ENCODE measurements at places on chromosomes 12 and 14.

DNA sequence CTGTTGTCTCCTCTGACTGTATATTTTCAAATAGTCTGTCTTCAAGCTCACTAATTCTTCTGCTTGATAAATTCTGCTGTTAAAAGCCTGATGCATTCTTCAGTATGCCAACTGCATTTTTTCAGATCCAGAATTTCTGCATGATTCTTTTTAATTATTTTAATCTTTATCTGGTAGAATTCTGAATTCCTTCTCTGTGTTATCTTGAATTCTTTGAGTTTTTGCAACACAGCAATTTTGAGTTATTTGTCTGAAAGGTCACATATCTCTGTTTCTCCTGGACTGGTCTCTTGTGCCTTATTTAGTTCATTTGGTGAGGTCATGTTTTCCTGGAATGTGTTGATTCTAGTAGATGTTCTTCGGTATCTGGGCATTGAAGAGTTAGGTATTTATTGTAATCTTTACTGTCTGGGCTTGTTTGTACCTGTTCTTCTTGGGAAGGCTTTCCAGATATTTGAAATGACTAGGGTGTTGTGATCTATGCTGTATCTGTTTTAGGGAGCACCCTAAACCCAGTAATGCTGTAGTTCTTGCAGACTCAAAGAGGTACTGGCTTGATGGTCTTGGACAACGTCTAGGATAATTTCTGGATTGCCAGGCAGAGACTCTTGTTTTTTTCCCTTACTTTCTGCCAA lies 193.8 kb upstream of the NPAS3 start:
- DNase-seq, result no peak

- no peak for DNase-seq
Measured at GRCh38 chr12:122732170-122732569, 1.5 kb upstream of the HCAR1 start.

DNA sequence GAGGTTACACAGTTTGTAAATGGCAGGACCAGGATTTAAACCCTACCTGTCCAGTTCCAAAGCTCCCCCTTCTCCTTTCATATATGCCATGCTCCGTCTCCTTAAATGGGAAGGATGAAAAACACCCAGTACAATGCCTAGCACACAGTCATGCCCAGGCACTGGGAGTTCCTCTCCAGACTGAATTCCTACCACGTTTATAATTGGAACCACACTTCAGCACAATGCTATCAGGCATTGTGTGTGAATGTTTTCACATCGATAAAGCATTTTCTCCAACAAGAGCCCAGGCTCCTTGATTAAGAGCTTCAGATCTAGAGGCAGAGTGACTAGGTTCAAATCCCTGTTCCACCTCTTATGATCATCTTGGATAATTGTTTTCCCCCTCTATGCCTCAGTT lies 2.7 kb upstream of the NUAK1 start:
- no peak for DNase-seq

- no peak for DNase-seq
Measured at GRCh38 chr12:67982164-67982563, 7.1 kb upstream of the IFNG-AS1 start.

DNA sequence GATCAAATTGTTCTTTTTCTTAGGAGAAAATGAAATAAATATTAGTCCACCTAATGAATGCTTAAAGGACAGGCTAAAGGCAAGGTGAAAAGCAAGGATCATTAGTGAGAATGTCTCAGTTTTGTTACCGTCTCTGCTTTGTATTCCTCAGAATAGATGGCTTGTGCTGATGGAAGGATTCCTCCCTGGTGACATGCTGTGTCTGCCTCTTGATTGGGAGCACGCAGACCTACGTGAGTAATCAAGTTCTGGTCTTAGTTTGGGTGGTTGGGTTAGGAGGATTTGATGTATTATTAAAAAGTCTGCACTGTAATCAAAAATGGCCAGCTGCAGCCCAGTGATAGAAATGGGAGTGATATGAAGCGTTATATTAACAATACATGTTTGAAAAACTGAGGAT lies 78.8 kb upstream of the RTL1 start:
- no peak for DNase-seq

DNA sequence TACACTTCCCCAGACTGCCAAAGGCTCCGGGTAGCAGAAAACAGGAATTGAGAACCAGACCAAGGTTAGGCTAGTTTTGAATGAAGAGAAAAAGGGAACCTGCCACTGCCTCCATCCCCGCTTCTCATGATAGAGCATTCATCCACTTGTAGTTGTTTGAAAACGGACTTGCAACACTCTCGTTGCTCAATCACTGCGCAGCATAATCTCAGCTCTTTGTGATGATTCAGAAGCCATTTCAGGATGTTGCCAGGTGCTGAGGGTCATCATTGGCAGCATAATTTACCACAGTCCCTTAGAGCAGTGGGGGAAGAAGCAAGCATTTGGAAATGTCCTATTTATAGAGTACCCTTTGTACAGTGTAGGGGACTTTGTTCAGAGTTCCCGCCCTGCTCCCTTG lies 25.6 kb downstream of the KCNK13 start:
- no peak for DNase-seq

DNA sequence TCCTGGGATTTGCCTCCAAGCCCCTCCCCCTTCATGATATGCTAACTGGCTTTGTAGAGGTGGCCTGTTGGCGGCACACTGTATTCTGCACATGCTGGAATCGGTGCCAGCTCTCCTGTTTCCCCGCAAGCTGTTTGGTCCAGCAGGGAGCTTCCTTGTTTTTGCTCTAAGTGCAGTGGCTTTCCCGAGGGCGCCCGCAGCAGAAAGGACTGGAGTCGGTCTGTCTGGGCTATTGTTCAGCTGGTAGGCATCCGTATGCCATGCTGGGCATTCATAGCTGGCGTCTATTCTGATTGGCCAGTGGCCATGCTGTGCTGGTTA lies 88.9 kb upstream of the MED13L start:
- no peak for DNase-seq

- no peak for DNase-seq
Measured at GRCh38 chr14:72308967-72309485, 376.8 kb downstream of the RGS6 start.

DNA sequence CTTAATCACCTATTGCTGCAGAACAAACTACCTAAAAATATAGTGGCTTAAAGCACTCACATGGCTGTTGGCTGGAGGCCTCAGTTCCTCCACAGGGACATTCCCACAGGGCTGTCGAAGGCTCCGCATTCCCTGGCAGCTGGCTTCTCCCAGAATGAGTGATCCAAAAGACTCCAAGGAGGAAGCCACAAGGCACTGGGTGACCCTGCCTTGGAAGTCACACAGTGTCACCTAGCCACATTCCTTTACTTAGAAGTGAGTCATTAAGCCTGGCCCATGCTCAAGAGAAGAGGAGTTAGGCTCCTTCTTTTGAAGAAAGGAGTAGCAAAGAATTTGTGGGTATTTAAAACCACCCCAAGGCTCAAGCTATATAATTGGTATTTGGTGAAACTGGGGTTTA lies 63.9 kb upstream of the MAP1LC3B2 start:
- no peak for DNase-seq

GRCh38 chr12:54139019-54139418 lies 49.8 kb downstream of the SMUG1 start:
- no peak for DNase-seq

DNA sequence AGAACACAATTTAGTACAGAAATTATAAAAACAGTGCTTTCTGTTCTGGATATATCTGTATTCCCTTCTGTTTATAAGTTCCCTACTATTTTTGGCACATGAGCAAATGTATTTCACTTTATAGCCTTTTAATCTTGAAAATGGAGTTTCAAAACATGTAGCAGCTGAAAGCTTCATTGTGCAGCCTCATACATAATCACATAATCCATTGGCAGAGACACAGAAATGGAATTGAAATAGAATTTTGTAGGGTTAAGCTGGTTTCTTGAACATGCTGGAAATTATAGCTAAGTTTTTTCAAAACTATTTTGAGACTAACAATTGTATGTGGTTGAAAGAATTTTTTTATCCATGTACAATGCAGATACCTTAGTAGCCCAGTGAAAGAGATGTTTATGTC lies 614.3 kb upstream of the MDGA2 start:
- no peak for DNase-seq

- DNase-seq, result no peak
Measured at GRCh38 chr12:38934686-38935085, 29.3 kb upstream of the CPNE8 start.

DNA sequence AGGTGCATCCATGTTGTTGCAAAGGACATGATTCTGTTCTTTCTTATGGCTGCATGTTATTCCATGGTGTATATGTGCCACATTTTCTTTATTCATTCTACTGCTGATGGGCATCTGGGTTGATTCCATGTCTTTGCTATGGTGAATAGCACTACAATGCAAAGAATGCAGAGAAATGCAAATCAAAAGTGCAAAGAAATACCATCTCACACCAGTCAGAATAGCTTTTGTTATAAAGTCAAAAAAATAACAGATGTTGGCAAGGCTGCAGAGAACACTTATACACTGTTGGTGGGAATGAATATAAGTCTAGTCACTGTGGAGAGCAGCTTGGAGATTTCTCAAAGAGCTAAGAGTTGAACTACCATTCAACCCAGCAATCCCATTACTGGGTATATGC lies 99.2 kb downstream of the DHRS2 start:
- no peak for DNase-seq

DNA sequence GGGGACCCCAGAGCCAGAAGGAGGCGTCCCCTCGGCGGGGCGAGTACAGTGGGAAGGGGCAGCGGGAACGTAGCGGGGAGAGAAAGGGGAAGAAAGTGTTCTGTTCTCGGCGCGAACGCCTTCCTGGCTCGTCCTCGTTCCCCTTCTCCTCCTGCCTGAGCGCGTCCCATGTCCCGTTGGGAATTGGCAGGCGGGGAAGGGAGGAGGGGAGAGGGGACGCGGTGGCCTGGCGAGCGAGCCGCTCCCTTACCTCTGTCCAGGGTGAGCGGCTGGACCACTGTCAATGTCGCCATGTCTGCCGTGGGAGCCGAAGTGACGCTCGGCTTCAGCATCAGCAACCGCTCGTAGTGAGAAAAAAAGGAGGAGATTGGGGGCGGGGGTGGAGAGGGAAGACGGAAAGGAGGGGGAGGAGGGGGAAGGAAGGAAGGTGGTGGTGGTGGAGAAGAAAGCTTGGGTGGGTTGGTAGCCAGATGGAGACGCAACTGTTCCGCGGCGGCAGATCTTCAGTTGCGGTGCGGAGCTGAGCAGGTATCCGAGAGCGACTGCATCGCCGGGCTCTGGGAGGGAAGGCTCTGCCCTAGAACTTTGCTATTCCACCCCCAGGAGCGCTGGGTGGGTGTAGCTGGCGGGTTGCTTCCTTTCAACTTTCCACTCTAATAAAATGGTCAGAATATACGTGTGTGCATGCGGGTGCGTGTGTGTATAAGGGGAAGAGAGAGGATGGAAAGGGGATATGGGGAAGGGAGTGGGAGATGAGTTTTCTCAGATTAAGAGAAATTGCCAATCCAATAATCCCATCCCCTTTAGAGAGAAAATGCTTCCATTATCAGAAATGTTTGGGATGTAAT lies at the start of gene LIN7A:
LIN7A (minus strand) TSS at position 544 of the 848 bp plus-strand sequence; CDS start at position 332, 212 bp downstream.
- no peak for DNase-seq

DNA sequence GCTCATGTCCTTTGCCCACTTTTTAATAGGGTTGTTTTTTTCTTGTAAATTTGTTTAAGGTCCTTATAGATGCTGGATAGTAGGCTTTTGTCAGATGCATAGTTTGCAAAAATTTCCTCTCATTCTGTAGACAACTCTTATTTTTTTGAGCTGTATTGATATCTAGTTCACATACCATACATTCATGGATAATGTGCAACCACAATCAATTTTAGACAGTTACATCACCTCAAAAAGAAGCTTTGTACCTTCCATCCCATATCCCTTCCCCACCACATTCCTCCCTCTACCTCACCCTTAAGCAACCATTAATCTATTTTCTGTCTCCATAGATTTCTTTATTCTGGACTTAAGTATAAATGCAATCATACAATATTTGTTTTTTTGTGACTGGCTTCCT lies 98.4 kb downstream of the PTCSC3 start:
- no peak for DNase-seq

DNA sequence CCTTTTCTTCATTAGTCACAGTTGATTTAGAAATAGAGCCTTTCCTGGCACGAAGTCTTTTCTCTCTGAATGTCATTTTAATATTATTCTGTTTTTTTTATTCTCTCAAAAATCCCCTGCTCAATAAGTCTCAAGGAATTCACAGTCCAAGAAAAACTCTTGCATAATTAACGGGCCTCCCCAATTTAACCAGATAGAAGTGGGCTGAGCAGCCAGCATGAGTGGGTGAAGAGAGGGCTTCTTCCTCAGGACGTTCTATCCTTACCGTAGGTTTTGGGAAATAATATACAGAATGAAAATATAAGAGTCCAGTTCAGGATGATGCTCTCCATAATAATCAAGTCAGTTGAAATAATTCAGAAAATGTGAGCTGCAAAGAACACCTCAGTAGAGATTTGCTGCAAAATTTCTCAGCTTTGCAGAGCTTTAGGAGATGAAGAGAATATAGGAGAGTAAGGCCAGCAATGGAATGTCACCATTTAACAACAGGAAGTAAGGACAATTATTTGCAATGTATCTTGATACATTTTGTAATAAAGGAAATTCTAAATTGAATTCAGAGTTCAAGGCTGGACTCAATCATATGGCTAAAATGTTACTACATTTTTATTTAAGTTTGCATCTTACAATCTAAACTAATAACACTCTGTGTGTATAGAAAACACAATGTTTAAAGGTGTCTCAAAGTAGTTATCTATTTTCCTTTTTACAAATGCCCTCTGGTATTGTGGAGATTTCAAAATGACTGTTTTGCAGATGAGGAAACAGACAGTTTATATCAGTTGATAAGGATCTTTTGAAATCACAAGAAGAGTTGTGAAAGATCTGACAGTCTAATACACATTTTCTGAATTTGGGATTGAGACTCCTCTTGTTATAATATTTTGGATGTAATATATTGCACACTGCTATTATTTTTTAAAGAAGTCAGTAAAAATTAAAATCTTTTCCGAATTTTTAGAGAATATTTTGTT lies 1724.1 kb upstream of the SEL1L start:
- DNase-seq, result no peak
